Activated CD4-positive, alpha-beta T cell treated with anti-CD3 and anti-CD28 coated beads, Interleukin-2, Interleukin-6, amounts not matched to agents 100 ng/mL and 50 ng/mL, durations not matched to agents 16 hours and 8 hours (primary cell): ENCODE measurements at places on chromosomes 13 and 19.

DNA sequence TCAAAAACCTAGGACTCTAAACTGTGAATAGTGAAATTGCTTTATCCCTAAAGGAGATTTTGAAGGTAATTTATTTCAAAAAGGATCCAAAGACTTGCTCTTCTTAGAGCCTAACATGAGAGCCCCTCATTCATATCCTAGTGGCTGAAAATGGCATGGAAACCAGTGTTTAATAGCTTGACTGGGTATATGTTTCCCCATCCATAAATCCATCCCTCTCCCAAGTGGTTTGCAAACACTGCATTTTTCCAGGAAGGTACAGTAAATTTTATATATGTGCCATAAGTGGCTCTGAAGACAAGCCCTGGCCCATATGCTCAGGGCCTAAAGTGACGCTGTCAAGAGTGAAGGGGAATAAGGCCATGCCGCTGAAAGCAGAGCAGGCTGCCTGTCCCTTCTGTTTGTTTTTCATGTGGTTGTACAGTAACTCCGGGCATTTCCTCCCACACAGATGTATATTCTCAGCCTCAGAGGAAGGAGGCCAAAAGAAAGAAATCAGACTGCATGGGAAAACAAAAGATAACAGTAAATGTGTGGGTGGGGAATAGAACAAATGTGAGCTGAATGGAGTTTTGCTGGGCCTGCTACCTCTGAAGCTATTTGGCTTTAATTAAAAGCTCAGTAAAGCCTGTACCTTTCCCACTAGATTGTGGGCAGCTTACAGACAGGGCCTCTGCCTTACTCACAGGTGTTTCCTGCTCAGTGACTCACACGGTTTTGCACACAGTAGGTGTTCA lies 181.9 kb downstream of the PCDH9 start:
- DNase-seq: peak; percentile 0

DNA sequence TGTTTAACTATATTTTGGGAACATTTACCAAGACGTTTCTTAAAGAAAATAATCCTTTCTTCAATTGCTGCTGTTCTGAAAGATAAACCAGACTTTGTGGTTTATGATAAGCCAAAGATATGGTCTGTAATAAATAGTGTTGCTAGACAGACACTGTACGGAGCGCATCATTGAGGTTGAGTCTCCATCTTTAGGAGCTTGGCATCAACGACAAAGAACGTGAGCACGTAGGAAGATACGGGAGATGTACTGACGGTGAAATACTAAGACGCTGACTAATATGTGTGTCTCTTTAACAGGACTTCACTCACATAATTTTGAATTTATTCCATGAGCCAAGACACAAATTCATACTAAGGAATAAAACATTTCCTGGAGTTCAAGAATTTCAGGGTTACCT lies 16.2 kb downstream of the TEX29 start:
- DNase-seq: no peak

DNA sequence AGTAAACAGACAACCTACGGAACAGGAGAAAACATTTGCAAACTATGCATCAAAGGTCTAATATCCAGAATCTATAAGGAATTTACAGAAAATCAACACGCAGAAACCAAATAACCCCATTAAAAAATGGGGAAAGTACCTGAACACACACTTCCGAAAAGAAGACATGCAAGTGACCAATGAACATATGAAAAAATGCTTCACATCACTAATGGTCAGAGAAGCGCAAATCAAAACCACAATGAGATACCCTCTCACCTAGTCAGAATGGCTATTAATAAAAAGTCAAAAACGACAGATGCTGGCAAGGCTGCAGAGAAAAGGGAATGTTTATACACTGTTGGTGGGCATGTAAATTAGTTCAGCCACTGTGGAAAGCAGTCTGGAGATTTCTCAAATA lies 29.5 kb downstream of the SLC25A15 start:
- DNase-seq: no peak

- DNase-seq: no peak
These were observed 880.4 kb downstream of the EFNB2 start for GRCh38 chr13:105655046-105655445.

- DNase-seq: no peak
These were observed 5.4 kb downstream of the RNU6-9 start for GRCh38 chr19:898663-899062.

GRCh38 chr19:28242317-28242927 lies 970.5 kb downstream of the UQCRFS1 start:
- peak; percentile 40 for DNase-seq

GRCh38 chr13:113839536-113840204 lies 24.2 kb downstream of the GAS6 start:
- DNase-seq: no peak

DNA sequence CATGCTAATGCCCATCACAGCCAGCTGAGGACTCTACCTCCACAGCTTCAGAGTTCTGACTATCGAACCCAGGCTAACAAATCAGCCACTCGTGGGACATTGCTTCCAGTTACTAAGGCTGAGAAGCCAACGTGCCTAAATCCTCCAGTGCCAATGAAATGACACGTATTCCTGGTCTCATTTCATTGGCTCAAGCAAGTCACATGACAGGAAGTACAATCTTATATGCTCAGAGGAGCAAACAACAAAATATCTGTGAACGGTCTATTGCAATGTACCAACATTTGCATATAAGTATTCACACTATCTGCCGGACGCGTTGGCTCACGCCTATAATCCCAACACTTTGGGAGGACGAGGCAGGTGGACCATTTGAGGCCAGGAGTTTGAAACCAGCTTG lies 12.8 kb upstream of the IZUMO2 start:
- no peak for DNase-seq

DNA sequence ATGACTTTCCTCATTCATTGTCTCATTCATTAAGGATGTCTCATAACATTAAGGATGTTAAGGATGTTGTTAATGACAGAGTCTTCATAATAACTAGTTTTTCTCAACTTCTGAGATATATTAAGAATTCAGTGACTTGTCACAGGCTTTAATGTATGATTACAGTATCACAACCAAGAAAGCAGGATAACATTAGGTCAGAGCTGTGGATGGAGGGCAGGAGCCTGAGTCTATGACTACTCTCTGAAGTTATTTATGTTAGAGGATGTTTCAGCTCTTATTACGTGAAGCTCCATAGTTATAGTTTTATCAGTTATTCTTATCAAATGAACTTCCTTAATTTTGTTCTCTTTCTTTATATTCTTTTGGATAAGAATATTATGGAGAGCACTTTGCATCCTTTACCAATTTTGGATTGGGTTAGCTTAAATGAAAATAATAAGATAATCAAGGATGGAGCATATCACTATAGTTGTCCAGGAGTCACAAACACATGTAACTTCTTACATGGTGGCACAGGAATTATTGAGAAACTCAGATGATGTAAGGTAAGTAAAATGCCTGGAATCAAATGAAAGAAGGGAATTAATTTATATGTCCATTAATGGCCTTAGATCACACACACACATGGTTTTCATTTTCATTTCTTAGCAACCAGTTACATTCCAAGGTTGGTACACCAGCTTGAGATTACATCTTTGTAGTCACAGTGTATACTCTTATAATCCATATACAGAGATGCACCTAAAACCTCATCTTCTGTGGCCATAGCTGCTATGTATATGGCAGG lies 57.0 kb downstream of the SLC10A2 start:
- no peak for DNase-seq

- DNase-seq: no peak
These were observed 10.0 kb downstream of the NKPD1 start for GRCh38 chr19:45150751-45151281.

- no peak for DNase-seq
These were observed 108.4 kb upstream of the NBEA start for GRCh38 chr13:34833562-34834182.

GRCh38 chr13:78759704-78760103 lies 100.7 kb upstream of the OBI1 start:
- DNase-seq: no peak

GRCh38 chr19:55070466-55071128 lies 5.1 kb upstream of the EPS8L1 start:
- no peak for DNase-seq

DNA sequence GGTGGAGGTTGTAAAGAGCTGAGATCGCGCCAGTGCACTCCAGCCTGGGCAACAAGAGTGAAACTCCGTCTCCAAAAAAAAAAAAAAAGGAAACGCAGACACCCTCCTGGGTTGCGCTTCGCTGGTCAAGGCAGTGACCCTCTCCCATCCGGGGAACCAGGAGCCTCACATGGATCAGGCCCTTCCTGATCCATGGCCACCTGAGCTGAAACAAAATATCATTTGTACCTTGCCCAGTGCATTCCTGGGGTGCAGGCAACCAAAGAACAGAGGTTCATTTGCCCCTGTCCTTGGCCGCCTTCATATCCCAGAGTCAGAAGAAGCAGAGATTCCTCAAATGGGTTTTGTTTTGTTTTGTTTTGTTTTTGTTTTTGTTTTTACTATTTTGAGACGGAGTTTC lies 8.0 kb upstream of the LSM4 start:
- DNase-seq: no peak

DNA sequence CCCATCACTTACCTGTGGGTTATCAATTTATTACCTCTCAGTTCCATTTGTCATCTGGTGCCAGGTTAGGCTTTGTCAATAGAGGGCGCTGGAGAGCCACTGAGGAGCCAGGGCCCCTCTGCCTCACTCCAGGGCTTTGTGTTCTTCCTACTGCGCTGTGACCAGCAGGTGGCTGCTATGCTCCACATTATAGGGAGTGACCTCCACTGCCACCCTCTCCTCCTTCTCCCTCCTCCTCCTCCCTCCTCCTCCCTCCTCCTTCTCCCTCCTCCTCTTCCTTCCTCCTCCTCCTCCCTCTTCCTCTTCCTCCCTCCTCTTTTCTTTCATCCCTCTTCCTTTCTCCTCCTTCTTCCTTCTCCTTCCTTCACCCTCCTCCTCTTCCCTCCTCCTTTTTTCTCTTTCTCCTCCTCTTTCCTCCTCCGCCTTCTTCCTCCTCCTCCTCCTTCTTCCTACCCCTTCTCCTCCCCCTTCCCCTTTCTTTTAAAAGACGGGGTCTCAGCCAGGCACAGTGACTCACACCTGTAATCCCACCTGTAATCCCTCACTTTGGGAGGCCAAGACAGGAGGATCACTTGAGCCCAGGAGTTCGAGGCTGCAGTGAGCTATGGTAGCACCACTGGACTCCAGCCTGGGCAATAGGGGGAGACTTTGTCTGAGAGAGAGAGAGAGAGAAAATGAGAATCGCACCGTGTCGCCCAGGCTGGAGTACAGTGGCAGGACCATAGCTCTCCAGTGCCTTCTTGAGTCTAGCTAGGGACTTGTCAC lies 10.3 kb upstream of the ZBTB32 start:
- peak; percentile 96 for DNase-seq

DNA sequence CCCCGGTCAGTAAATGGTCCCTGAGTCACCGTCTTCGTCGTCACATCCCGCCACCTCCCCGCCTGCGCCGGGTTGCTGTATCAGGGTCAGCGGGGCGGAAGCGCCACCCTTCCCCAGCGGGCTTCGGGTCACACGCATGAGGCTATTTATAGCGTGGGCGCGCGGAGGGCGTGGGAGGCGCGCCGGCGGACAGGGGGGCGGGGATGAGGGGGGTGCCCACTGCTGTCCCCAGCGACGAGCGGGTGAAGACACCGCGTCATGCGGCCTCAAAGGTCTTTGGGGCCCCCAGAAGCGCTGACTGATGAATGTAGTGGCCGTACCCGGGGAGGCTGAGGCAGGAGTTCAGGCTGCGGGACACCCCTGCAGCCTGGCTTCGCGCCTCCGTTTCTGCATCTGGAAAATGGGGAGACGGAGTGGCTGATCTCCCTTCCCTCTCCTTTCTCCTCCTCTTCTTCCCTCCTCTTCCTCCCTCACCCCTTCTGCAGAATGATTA lies 7.9 kb downstream of the UNC13A start:
- peak; percentile 47 for DNase-seq

- no peak for DNase-seq
These were observed 23.1 kb upstream of the SPRY2 start for GRCh38 chr13:80363890-80364503.

GRCh38 chr19:9861503-9861902 lies 26.4 kb downstream of the PIN1 start:
- no peak for DNase-seq

- DNase-seq: no peak
These were observed 5.2 kb downstream of the NXNL1 start for GRCh38 chr19:17455308-17456123.

DNA sequence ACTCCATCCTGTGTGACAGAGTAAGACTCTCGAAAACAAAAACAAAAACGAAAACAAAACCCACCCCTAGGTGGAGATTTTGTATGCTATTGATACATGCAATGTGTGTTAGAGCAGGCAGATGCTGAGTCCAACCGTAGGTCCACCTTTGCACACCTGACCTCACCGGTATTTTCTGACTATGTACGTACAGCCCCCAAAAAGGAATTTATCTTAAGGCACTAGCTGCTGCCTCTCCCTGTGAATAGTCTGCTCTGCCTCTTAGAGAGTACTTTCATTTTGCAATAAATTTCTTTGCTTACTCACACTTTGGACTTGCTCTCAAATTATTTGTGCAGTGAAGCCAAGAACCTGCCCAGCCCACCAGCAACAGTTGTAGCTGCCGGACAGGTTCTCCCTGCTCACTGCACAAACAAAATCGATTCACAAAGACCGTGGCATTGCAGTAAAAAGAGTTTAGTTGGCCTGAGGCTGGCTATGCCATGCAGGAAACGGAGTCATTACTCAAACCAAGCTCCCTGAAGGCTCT lies 8.2 kb upstream of the ZNF77 start:
- DNase-seq: no peak
